T47D (cell line): ENCODE measurements at places on chromosomes 7 and 10.

- DNase-seq = no peak
These were observed 55.6 kb downstream of the NOC3L start for GRCh38 chr10:94307046-94307615.

GRCh38 chr10:71077143-71077581 is 135.2 kb upstream of the UNC5B start:
- peak; percentile 35 for DNase-seq

DNA sequence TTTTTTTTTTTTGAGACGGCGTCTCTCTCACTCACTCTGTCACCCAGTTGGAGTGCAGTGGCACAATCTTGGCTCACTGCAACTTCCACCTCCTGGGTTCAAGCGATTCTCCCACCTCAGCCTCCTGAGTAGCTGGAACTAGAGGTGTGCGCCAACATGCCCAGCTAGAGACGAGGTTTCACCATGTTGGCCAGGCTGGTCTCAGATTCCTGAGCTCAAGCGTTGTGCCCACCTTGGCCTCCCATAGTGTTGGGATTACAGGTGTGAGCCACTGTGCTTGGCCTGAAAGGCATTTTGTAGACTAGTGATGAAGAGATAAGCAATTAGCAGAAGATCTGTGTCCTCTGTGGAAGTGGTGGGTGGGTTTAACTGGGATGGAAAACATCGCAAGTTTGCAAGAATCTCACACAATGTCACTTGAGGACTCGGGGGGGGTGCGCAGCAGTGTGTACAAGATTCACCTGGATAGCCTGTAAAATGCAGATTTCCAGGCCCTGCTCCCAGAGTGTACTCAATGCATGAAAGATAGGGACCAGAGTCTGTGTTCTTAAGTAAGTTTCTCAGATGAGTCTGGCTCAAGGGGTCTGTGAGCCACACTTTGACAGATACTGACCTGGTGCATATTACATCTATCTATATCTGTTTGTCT is 10.9 kb downstream of the CYP17A1 start:
- DNase-seq = no peak

DNA sequence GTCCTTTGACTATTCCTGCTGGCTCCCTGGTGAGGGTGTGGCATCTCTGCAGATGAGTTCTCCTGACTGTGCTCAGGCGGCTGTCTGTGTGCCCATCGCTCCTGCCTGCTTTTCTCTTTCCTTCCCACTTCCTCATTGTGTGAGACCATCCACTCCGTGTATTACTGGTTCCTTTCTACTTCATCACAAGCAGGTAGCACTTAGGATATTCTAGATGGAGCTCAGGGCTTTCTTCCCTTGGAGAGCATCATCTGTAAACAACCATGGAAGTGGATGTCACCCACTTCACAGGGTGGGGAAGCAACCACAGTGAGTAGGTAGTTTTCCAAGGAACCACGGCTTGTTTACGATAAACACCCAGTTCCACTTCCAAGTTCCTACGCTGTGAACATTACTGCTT is 15.7 kb downstream of the DNAJB6 start:
- DNase-seq = no peak

GRCh38 chr7:95295397-95295796 is 28.9 kb downstream of the PON1 start:
- no peak for DNase-seq

- DNase-seq = no peak
These were observed 96.1 kb upstream of the MKLN1 start for GRCh38 chr7:131231381-131232220.

GRCh38 chr10:36504758-36505157 is 620.6 kb upstream of the ANKRD30A start:
- DNase-seq = peak; percentile 12

DNA sequence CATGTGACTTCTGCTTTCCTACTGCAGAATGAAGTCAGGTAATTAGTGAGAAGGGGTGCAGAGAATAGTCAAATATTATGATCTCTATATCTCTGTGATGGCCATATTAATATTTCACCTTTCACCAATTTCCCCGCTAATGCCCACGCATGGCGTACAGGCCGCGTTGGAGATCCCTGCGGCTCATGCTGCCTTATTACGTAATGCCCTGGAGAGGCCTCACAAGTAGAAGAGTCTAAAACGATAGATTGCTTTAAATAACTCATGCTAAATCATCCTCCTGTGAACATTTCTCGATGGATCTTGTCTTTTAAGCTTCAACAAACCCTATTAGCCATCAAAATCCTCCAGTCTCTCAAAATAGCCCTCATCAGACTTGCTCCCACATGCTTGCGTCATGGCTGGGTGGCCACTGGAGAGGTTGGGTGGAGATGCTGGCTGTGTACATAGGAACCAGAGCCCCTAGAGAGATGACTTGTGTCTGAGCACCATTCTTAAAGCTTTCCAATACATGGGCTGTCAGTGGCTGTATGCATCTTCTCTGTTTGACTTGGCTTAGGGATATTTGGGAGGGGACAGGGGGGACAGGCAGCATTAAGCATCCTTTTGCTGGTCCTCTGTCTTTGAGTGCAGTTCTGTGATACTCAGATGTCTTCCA is 79.5 kb upstream of the INSYN2A start:
- no peak for DNase-seq

DNA sequence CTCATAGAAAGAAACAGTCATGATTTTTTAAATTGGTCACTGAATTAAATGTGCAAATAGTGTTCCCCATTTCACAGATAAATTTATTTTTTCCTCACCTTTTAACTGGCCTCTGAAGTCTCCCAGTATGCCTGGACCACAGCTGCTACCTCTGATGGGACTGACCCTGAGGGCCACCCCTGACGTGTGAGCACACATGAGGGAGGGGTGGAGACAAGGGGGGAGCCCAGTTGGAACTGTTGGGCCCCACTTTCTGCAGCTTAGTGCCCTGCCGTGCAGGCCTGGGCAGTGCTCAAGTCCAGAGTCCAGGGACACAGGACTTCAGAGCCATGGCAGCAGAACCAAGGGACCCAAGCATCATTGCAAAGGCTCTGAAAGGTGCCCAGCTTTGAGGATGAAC is 243.9 kb downstream of the GRID1 start:
- DNase-seq = no peak

GRCh38 chr10:29191674-29192073 is 97.2 kb upstream of the LYZL1 start:
- DNase-seq = peak; percentile 54

DNA sequence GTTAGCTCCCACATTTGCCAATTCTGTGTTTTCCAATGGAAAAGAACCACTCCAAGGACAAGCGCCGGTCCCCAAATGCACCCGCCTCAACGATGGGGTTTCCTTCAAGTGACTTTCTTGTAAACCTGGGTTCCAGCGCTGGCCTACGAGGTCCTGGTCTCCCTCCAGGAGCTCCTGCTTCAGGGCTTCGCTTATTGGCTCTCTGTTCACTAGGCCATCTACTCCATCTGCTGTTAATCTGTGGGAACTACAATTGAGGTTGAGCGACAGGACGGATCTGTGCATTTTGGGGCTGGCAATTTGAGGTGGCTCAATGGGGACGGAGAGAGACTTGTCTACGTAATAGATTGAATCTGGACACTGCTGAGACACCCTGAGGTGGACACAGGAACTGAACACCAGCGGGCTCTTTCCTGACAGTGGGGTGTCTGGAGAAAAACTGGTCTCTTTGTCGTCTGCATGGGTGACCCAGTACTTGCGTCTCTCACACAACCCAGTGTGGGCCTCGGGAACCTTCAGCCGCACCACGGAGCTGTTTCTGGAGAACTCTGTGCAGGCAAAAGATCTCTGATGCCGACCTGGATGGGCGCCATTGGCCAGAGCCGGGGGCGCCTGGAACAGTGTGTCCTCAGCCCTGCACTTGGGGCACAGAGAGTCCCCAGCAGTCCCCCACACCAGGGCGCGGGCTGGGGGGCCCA is 115.9 kb upstream of the ADAM12 start:
- DNase-seq = peak; percentile 80

GRCh38 chr7:41786944-41787343 is 84.1 kb upstream of the INHBA start:
- no peak for DNase-seq

DNA sequence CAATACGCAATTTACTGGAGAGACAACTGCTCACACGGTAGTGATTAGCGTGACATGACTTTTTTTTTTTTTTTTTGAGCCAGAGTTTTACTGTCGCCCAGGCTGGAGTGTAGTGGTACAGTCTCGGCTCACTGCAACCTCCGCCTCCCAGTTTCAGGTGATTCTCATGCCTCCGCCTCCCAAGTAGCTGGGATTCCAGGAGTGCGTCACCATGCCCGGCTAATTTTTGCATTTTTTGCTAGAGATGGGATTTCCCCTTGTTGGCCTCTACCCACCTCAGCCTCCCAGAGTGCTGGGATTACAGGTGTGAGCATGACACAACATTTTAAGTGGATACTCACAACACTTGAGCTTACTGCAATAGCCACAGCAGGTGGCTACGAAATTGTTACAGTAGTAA is 11.9 kb downstream of the ARL4A start:
- no peak for DNase-seq
